ENCODE measurements at places on chromosomes 1 and 21. TPM values are rescaled to one million over a fixed set of nuclear protein-coding genes. Genes with fewer than 3 reads are reported as not detected.

- DNase-seq = no peak
- H3K4me1 ChIP-seq = peaks cover 9% of the 10 kb centered on the region
- no peak overlapping the region for H3K27ac ChIP-seq
- H3K36me3 ChIP-seq = no peaks in the 10 kb centered on the region
- no peaks in the 10 kb centered on the region for H3K27me3 ChIP-seq
- H3K4me3 ChIP-seq = no peak overlapping the region
Observed at GRCh38 chr1:75969550-75969949, 37.3 kb upstream of the ASB17 start.

Gene UBXN10
- not detected for total RNA-seq

DNA sequence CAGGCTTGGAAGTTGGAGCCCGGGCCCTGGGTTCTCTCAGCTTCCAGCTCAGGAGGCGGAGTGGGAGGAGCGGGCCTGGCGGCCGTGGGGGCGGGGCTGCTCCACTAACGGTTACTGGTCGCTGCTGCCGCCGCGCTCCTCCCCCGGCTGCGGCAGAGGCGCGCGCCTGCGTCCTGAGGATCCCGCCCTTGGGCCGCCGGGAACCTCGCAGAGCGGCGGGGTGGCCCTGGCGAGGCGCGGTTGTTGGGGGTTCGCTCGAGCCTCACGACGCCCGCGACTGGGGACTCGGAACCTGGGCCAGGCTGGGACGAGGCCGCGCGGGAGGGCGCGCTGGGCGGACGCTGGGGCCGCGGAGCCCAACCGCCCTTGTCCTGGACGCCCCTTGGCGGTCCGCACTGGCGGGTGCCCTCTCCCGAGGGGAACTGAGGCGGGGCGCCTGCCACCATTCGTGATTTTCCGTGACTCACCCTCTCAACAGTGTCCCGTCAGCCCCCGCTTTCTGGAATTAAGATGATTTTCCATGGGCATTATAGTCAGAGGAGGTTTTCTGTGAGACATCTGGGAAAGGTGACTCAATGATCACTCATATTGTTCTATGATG lies 34.1 kb downstream of the OR2G3 start:
- H3K4me3 ChIP-seq = peak overlapping the region; percentile 53
- no peak overlapping the region for H3K27ac ChIP-seq
- no peaks in the 10 kb centered on the region for H3K4me1 ChIP-seq
- peak; percentile 88 for DNase-seq
- H3K36me3 ChIP-seq = no peaks in the 10 kb centered on the region
- H3K27me3 ChIP-seq = no peaks in the 10 kb centered on the region

Gene PRAMEF14
- not detected for total RNA-seq

DNA sequence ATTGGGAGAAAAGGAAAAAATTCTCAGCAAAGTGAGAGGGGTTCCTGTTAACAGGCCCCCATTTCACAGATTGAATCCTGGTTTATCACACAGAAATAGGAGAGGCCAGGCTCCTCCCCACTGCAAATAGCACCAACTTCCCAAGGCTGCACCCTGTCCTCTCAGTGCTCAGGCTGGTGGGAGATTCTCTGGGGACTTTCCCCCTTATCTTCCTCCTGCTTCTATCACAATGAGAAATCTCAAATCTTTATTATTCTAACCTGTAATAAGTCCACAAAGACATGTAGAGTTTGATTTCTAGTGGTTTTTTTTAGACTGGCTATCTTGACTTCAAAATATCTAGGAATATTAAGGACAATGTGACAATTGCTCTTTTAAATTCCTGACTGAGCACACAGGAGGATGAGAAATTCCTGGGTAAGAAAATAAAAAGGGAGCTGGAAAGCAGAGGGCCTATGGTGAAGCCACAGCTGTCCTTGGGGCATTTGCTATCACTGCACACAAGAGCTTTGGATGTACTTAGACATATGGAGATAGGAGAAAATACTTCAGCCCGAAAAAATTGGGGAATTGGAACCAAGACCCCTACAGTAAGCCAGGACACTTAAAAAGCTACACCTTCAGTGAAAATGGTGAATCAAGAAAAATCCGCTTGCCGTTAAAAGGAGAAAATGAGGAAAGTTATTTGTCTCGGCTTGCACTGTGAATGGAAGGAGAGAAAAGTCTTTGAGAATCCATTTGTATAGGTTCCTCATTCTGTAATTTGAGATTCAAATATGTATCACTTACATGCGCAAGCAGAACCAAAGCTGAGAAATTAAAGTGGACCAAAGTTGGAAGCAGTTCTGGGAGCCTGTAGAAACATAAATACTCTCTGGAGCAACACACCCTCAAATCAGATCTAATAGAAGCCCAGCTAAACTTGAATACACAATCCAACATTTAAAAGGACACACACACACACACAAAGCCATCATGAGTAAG lies 65.9 kb upstream of the C1orf105 start:
- DNase-seq = no peak
- H3K27ac ChIP-seq = peak overlapping the region; percentile 36
- peaks cover 50% of the 10 kb centered on the region for H3K4me1 ChIP-seq
- no peaks in the 10 kb centered on the region for H3K27me3 ChIP-seq
- H3K4me3 ChIP-seq = no peak overlapping the region

Gene ANGPTL1
- total RNA-seq = 0.57 TPM

Gene INSRR
- 0.08 TPM for total RNA-seq

Gene GRHL3
- not detected for total RNA-seq

DNA sequence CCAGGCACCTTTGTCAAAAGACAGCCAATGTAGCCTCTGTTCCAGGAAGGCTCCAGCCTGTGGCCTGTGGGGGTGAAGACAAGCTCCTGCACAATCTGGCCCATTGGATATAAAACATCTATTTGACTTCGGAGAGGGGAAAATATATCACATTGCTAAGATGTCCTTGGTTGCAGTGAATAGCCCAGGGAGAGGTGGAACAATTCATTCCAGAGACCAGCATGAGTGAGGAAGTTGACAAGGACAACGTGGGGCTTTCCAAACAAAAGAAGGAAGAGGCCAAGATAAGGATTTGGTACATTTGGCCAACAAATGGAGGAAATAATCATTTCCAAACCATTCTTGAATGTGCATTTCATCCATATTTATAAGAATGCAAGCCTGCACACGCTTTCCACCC lies 187.0 kb downstream of the ETS2 start:
- H3K4me1 ChIP-seq = peaks cover 64% of the 10 kb centered on the region
- no peak overlapping the region for H3K4me3 ChIP-seq
- DNase-seq = no peak

DNA sequence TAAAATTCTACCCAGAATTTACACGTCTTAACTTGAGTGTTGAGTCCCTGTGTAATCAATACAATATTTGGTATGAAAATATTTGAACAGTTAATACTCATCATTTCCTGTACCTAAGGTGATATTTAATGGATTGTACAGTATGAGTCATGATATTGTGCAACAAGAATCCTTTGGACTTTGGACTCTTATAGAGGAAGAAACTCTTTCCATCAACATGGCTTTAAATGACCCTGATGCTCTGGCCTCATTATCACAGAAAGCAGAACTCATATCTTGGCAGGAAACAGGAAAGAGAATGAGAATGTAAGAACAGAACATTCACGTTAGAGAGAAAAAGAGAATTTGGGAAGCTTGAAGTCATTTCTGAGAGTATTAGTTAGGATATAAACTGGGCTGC lies 168.8 kb upstream of the B3GALT2 start:
- H3K4me1 ChIP-seq = peaks cover 5% of the 10 kb centered on the region
- H3K36me3 ChIP-seq = peaks cover 2% of the 10 kb centered on the region
- H3K4me3 ChIP-seq = no peak overlapping the region

DNA sequence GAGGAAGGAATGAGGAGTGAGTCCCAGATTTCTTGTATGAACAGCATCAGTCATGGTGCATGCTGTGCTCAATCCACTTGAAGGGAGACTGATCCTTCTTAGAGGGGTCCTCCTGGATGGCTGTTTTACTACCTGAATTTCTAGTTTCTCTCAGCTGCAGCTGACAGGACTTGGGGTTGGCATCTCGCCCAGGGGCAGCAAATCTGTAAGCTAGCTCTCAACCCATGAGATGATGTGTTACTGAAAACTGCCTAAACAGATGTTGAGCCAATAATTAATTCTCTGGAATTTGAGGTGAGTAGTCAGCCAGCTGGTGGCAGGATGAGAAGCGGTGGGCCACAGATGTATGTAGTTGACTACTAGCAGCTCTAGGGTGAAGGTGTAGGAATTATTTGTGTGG lies 19.6 kb downstream of the BACH1 start:
- peaks cover 18% of the 10 kb centered on the region for H3K36me3 ChIP-seq
- H3K4me3 ChIP-seq = no peak overlapping the region
- peaks cover 73% of the 10 kb centered on the region for H3K4me1 ChIP-seq

DNA sequence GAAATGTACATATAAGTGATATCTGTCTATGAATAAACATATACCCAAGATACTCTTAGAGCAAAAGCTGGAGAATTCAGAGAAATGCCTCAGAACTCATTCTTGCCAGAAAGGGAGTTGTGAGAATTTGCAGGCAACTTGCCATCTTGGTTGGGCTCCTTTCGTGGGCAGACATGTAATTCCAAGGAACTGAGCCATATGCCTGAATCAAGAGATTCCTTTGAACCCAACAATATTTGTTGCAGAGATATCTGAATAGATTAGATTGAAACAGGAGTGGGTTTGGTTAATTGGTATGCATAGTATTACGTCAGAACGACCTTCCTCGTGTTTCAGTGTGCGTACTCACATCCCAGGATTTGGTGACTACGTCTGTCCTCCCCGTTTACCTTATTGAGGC lies 67.0 kb downstream of the TGFB2 start:
- peaks cover 30% of the 10 kb centered on the region for H3K4me1 ChIP-seq
- no peak overlapping the region for H3K4me3 ChIP-seq
- DNase-seq = no peak
- H3K36me3 ChIP-seq = peaks cover 56% of the 10 kb centered on the region
- no peaks in the 10 kb centered on the region for H3K27me3 ChIP-seq
- no peak overlapping the region for H3K27ac ChIP-seq

Gene GLIS1
- total RNA-seq = 38.0 TPM

DNA sequence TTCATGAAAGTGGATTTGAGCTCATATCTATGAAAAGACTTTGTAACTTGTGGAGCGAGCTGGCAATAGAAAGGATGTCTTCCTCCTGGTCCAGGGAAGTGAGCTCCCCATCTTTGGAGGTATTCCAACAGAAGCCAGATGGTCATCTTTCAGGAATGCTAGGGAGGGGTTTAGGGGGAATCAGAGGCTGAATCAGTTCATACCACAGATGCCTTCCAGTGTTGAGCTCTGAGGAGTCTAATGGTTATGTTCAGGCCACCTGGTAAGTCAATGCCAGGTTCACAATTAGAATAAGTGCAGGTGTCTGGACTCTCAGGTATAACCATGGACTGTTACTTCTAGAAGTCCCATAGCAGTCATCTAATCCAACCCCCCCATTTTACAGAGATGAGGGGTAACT lies 119.1 kb downstream of the ACTL8 start:
- H3K4me1 ChIP-seq = peaks cover 14% of the 10 kb centered on the region
- H3K27me3 ChIP-seq = no peaks in the 10 kb centered on the region
- H3K36me3 ChIP-seq = no peaks in the 10 kb centered on the region
- no peak for DNase-seq

Gene NDC1
- 10.7 TPM for total RNA-seq

- no peaks in the 10 kb centered on the region for H3K27me3 ChIP-seq
- no peak overlapping the region for H3K27ac ChIP-seq
- H3K4me1 ChIP-seq = peaks cover 56% of the 10 kb centered on the region
- no peak for DNase-seq
- peaks cover 5% of the 10 kb centered on the region for H3K36me3 ChIP-seq
Observed at GRCh38 chr1:114505148-114505561, 5.8 kb downstream of the TRIM33 start.

GRCh38 chr1:111203681-111204200 lies 3.3 kb upstream of the DENND2D start:
- H3K4me1 ChIP-seq = peaks cover 3% of the 10 kb centered on the region
- no peaks in the 10 kb centered on the region for H3K36me3 ChIP-seq
- H3K4me3 ChIP-seq = peak overlapping the region; percentile 30
- peak; percentile 82 for DNase-seq
- peaks cover 33% of the 10 kb centered on the region for H3K27me3 ChIP-seq
- H3K27ac ChIP-seq = no peak overlapping the region

- H3K4me3 ChIP-seq = no peak overlapping the region
- DNase-seq = no peak
- no peak overlapping the region for H3K27ac ChIP-seq
- no peaks in the 10 kb centered on the region for H3K36me3 ChIP-seq
- H3K4me1 ChIP-seq = no peaks in the 10 kb centered on the region
Observed at GRCh38 chr1:59421232-59421920, 124.5 kb downstream of the FGGY start.

Gene SLC30A2
- total RNA-seq = not detected

- peak overlapping the region; percentile 92 for H3K4me3 ChIP-seq
- no peaks in the 10 kb centered on the region for H3K27me3 ChIP-seq
- peaks cover 29% of the 10 kb centered on the region for H3K4me1 ChIP-seq
Observed at GRCh38 chr21:33587792-33588484, 546 bp downstream of the DONSON start.

DNA sequence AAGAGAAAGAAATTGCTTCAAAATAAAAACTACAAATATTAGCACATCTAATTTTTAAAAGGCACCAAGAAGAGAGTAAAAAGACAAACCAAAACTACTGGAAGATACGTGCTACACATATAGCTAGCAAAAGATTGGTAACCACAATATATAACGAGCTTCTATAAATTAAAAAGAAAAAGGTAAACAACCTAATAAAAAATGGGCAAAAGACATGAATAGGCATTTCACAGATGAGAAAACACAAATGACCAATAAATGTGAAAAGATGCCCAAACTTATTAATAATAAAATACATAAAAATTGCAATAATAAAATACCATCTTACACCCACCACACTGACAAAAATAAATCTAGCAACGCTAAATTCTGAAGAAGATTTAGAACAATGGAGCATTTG lies 26.2 kb downstream of the LEMD1 start:
- no peak for DNase-seq
- H3K4me1 ChIP-seq = no peaks in the 10 kb centered on the region
- peaks cover 63% of the 10 kb centered on the region for H3K27me3 ChIP-seq
- H3K36me3 ChIP-seq = no peaks in the 10 kb centered on the region

GRCh38 chr1:51070011-51070410 lies 32.0 kb upstream of the C1orf185 start:
- H3K27me3 ChIP-seq = peaks cover 37% of the 10 kb centered on the region
- no peak for DNase-seq
- no peaks in the 10 kb centered on the region for H3K4me1 ChIP-seq
- H3K36me3 ChIP-seq = no peaks in the 10 kb centered on the region

Gene ZNF669
- total RNA-seq = 11.4 TPM

- no peaks in the 10 kb centered on the region for H3K4me1 ChIP-seq
- no peak for DNase-seq
- peaks cover 35% of the 10 kb centered on the region for H3K27me3 ChIP-seq
- H3K36me3 ChIP-seq = no peaks in the 10 kb centered on the region
Observed at GRCh38 chr1:1959840-1960479, 40.9 kb upstream of the TMEM52 start.
